ENCODE measurements at places on chromosomes 11 and 22.

GRCh38 chr22:39003165-39003638, 10.9 kb upstream of the APOBEC3C start:
- peak; percentile 62 for DNase-seq

GRCh38 chr22:45341498-45341897, 31.8 kb downstream of the FAM118A start:
- no peak for DNase-seq

- DNase-seq, result no peak
Observed at GRCh38 chr11:27783701-27784355, 83.6 kb upstream of the BDNF start.

- DNase-seq, result no peak
Observed at GRCh38 chr11:132976115-132976514, 556.2 kb downstream of the OPCML start.

GRCh38 chr11:122179961-122180834, 64.2 kb upstream of the BLID start:
- no peak for DNase-seq

DNA sequence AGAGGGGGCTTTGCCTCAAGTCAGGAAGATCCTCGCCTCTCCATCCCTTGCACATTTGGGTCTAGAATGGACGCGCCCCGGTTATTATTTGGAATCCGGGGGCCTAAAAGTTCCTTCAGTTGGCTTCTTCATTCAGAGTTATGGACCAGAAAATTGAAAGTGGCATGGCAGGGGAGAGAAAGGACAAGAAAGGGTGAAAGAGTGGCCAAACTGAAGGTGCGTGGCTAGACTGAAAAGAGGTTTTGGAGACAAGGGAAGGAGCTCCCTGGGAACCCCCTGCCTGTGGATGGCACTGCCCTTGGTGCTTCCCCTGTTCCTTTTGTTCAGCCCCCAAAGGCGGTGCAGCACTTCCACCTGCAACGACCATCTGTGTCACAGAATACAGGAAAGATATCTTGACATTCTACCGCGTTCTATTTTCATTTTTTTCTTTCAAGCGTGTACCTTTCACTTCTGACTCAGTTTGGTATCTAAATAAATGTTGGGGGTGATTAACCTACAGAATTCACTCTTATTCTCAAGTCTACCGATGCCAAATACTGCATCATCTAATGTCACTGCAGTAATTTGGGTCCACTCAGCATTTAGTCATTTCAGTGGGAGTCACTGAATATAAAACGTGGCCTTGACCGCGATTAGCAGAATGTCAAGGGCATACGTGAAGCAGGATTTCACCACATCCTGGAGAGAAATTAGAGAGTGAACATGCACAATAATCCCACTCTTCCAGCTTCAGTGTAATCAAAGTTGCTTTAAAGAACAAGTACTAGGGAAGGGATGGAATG, 88.1 kb upstream of the ARHGAP32 start:
- no peak for DNase-seq

GRCh38 chr11:104152941-104153505, 10.9 kb downstream of the PDGFD start:
- DNase-seq, result no peak

DNA sequence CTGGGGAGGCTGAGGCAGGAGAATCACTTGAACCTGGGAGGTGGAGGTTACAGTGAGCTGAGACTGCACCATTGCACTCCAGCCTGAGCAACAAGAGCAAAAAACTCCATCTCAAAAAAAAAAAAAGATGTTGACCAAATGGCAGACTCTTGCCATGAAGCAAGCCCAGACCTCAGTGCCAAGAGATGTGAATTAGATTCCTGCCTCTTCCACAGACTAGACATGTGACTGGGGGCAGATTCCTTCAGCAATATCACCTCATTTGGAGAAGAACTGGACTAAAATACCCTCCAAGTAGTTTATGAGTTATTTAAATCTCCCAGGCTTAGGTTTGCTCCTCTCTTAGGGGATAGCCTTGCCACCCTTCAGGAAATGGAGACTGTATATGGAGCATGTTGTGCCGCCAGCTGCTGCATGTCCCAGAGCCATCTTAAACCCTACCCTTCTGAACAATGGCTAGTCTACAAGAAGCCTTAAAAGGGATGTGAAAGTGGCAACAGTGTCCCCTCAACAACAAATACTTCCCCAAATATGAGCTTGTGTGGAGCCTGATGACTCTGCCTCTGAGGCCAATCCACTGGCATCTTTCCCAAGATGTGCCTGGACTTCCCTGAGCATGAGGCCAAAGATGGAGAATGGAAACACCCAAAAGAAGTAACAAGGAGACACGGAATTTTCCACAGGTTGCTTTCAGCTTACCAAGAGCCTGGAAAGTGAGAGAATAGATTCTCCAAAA, 763 bp upstream of the MS4A7 start:
- DNase-seq, result no peak

GRCh38 chr11:86670911-86671310, 1.5 kb downstream of the ME3 start:
- DNase-seq, result no peak

- no peak for DNase-seq
Observed at GRCh38 chr11:40253166-40253565, 1206.3 kb downstream of the LRRC4C start.

DNA sequence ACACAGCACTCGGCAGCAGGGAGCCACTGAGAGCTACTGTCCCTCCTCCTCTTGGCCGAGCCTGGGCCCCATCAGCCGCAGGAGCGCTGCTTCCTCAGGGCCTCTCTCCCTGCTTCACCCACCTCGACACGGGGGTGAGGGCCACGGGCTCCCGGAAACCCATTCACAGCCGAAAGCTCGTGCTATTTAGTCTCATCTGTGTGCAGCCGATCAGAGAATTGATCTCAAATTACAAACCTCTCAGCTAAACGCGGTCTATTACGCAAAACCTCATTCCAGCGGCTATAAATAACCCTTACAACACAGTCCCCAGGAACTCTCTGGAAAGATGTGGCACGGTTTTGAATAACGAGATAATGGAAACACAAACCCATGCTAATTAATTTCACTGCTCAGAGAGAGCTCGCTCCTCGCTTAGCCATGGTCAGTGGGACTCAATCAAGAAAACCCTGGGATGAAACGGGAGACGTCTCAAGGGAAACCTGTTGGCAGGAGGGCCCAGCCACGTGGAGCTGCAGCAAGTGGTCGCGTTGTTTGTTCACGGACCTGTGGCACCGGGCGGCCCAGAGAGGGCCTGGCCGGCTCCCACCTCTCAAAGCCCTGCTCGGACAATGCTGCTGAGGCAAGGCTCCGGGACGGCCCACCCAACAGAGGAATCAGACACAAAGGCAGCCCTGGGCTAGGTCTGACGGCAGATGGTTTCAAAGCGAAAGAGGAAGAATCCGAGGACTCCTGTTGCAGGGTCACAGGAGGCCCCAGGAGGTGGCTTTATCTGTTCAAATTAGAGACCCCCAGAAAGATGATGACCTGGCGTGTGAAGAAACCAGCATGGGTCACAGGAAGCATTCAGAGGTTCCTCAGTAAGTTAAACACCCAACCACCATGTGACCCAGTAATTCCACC, 210.5 kb downstream of the CTTN start:
- DNase-seq, result no peak

- DNase-seq, result no peak
Observed at GRCh38 chr11:130403271-130403804, 25.1 kb downstream of the ADAMTS8 start.

- DNase-seq, result no peak
Observed at GRCh38 chr11:6245536-6245935, 6.6 kb downstream of the CNGA4 start.

- DNase-seq, result no peak
Observed at GRCh38 chr11:84819128-84819527, 808.0 kb downstream of the DLG2 start.

DNA sequence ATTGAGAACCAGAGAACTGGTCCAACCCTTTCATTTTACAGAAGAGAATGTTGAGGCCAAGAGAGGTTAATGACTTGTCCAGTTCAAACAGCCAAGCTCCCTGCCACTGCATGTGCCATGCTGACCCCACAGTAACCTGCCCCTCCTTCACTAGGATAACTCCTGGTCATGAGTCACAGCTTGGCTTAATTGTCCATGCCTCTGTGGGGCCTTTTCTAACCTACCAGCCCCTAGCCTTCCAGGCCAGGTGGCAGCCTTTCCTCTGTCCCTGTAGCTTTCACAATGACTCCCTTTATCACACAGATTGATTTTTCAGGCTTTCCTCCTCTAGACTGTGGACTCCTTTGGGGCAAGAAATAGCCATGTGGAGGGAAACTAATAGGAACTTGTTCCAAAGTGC, 97.2 kb downstream of the PIWIL4 start:
- no peak for DNase-seq

GRCh38 chr11:108984523-108984922, 319.7 kb downstream of the DDX10 start:
- no peak for DNase-seq

DNA sequence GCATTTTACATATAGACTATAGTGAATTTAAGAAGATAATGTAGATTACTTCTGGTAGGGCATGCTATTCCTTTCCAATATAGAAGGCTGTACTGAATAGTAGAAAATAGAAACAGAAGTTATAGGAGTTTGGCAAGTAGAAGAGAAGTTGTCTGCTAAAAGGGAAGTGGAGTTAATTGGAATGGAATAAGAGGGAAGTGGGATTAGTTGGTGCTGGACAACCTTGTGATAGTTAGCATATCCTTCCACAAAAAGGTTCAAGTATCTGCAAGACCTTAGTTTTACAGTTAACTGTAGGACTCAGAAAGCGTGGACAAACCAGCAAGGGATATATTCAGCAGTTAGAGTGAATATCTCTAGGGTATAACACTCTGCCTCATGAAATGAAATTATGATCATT, 185.5 kb downstream of the SWAP70 start:
- no peak for DNase-seq

GRCh38 chr22:41844036-41844435, 11.1 kb downstream of the SREBF2 start:
- no peak for DNase-seq

DNA sequence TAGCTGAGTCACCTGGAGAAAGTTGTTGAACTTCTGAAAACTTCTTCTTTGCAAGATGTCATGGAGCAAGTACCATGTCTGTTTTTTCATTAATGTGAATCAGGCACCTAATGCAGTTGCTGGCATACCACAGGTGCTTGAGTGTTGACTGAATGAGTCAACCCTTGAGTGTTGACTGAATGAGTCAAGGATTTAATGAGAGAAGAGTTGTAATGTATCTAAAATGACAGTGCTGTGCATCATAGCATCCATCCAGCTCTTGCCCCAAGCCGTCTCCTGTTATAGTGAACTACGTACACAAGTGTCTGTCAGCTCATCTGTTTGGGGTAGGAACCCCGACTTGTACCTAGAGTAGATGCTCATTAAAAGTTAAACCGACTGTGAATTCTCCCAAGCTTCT, 93.1 kb downstream of the CWC15 start:
- no peak for DNase-seq

DNA sequence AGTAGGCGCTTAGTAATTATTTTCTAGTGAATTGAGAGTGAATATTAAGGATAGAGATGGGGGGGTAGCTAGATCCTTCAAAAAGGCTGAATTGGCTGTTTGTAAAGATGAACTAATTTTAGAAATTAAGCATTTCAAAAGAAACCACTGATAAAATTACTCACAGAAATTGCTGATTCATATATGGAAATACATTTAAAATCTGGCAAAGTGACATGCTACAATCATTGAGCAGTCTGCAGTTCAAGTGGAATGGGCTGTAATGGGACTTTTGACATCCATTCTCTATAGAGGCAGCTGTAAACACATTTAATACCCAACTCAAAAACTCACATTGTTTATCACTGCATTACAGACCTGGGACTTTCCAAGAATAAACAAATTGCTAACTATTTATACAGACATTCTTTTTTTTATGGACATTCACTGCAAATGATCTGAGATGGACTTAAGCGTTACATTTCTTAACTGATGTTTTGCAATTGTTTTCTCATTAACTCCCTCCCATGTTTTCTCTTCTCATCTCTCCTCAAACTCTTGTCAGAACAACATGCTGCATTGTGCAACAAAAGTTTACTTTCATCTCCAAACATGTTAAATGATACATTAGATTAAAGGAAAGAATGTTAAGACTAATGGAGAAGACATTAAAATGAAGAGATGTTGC, 42.1 kb upstream of the MMP7 start:
- DNase-seq, result no peak

GRCh38 chr11:128809128-128809527, 58.0 kb downstream of the KCNJ1 start:
- no peak for DNase-seq

DNA sequence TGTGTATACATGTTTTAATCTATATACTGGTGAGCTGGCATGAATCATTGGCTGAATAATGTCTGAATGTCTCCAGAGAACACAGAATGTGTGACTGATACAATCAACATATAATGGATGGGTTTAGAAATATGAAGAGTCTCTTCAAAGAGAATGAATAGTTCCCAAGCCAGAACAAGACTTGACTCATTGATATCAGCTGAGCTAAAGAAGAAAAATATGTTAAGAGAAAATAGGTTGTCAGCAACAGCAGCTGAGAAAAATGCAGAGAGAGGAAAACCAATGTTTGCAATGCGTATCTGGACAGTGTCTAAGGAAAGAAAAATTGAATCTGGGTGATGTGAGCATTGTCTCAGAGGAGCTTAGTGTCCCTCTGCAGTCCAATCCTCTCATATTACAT, 1281.8 kb upstream of the TENM4 start:
- no peak for DNase-seq

DNA sequence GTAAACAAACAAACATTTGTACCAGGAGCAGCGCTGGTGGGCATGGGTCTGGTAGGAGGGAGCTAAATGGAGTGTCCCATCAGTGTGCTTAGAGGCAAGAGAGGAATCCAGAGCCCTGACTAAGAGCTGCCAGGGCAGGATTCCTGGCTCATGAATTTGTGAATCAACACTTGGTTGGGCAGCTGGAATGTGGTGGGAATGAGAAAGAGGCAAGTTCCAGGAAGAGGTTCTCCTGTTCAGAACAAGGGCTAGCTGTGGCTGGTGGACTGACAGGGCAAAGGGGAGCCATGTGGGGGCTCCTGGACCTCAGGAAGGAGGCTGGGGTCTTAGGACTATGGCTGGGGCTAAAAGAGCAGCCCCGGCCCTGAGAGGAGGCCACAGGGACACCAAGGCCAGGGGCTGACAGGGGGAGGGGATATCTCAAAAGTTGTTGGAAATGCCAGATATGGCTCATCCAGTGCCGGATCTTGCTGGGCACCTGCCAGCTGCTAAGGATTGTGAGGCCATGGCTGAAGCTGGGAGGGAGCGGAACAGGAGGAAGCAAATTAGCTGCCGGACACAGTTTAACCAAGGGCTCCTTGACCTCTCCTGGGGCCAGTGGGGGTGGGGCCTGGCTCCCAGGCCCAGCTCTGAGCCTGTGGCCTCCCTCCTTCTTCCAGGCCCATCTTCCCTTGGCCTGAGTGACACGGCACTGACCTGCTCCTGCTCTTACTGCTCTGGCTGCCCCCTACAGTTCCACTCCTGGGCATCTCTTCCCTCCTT, 14.6 kb upstream of the P2RY6 start:
- DNase-seq, result no peak

DNA sequence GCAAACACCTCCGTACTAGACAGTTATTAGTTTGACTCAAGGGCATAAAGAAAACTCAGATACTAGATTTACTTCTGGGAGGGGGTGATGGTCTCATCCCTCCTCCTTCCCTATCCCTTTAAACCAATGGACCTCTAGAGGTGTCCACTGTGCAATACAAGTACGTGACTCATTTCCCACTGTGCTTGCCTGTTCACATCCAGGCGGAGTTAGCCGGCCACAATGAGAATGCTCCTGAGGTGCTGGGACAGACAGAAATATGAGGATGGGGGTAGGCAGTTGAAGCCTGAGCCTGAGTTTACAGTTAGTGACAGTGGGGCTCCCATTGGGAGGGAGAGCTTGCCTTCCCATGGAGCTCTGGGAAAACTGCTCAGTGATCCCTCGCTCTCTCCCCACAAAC, 8.4 kb upstream of the PMM1 start:
- DNase-seq, result no peak

GRCh38 chr22:29306835-29307595, 565 bp downstream of the GAS2L1 start:
- no peak for DNase-seq
